ENCODE measurements at places on chromosomes 11 and 22.

DNA sequence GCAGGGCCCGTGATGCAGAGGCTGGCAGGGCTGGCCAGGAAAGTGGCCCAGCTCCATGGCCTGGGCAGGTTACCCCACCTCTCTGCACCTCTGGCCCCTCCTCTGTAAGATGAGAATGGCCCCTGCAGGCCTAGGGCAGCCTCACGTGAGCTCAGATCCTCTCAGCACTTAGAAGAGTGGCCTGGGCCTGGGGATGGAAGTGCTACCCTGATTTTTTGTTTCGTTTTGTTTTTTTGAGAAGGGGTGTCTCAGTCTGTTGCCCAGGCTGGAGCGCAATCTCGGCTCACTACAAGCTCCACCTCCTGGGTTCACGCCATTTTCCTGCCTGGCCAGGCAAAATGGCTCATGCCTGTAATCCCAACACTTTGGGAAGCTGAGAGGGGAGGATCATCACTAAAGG, 982 bp downstream of the APOBEC3H start:
- DNase-seq: no peak

GRCh38 chr11:113034576-113034975, 73.4 kb downstream of the NCAM1 start:
- no peak for DNase-seq

GRCh38 chr11:104823657-104824056, 74.6 kb downstream of the CASP12 start:
- DNase-seq: no peak

DNA sequence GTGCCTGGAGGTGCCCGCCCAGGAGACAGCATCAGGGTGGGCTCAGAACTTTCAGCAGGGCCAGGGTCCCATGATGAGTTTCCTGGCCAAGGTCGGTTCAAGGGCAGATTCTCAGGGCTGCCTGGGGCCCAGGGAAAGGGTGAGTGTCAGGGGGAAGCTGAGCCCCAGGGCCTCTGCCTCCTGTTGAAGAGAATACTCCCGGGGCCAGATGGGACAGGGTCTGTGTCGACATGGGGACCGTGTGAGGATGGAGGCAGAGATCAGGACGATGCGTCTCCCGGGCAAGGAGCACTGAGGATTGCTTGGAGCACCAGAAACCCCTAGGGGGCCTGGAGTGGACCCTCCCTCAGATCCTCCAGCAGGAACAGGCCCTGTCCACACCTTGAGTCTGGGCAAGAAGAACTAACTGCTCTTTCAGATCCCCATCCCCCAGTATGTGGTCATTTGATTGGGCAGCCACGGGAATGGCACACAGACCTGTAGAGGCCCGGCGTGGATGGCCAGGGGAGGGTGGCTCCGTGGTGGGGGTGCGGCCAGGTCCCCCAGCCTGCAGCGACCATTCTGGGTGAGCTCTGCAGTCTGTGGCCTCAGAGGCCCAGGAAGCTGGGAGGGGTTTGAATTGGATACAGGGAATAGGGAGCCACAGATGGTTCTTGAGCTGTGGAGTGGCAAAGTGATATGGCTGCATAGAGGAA, 1078.7 kb downstream of the BRD1 start:
- DNase-seq: no peak
